Sigmoid colon (tissue), 7 donors: ENCODE measurements at places on chromosomes 13 and 19. TPM values are rescaled to one million over a fixed set of nuclear protein-coding genes. Genes with fewer than 3 reads are reported as not detected.

GRCh38 chr13:38350114-38350617, 515 bp downstream of the UFM1 start:
- H3K27me3 ChIP-seq: no peaks in the 10 kb centered on the region
- peak overlapping the region; percentile 83 for H3K27ac ChIP-seq
- peak overlapping the region; percentile 67 for H3K4me3 ChIP-seq
- H3K4me1 ChIP-seq: peaks cover 17% of the 10 kb centered on the region
- H3K36me3 ChIP-seq: no peaks in the 10 kb centered on the region
- DNase-seq: peak; percentile 78

- no peak overlapping the region for H3K4me3 ChIP-seq
- DNase-seq: no peak
- no peaks in the 10 kb centered on the region for H3K27me3 ChIP-seq
- H3K36me3 ChIP-seq: peaks cover 54% of the 10 kb centered on the region
- no peaks in the 10 kb centered on the region for H3K4me1 ChIP-seq
These were observed 18.6 kb upstream of the ADPRHL1 start for GRCh38 chr13:113471844-113472243.

GRCh38 chr13:22095794-22096193, 424.9 kb downstream of the FGF9 start:
- H3K27ac ChIP-seq: no peak overlapping the region
- H3K4me3 ChIP-seq: no peak overlapping the region
- no peaks in the 10 kb centered on the region for H3K4me1 ChIP-seq
- no peaks in the 10 kb centered on the region for H3K36me3 ChIP-seq
- H3K27me3 ChIP-seq: no peaks in the 10 kb centered on the region

DNA sequence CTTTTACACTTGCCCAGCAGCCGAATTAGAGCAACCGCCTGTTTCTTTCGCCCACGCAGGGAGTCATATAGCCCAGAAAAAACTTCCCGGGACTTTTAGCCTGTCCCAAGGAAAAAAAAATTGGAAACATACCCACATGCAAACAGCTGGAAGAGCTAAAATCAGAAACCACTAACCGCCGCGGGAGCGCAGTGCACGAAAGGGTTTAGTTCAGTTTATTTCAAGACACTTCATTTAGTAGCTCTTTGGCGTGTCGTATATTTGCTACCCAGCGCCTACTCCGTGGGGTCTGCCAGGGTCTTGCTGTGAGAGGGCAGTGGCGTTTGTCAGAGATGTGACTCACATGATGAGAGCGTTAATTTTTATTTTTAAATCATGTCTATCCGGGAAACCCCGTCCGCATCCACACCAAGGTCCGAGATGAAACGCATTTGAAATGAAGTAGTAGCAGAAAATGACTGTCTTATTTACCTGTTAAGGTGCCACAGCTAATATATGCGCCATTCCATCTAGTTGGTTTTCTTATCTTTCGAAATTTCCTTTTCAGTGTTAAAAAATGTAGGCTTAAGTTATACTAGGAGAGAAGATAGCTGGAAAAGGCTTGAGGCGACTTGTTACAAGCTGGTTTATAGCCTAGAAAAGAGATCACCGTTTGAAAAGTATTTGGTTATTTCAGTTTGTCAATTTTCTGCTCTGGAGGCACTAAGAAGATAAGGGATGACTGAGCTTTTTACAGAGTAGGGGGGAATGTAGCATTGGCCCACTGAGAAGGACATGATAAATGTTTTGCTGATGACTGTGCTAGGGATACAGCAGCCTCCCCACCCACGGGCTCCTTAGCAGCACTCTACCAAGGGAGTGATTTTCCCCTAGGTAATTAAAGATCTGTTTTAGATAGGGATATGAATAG, 1.7 kb downstream of the KLF5 start:
- DNase-seq: no peak
- peak overlapping the region; percentile 85 for H3K27ac ChIP-seq
- peak overlapping the region; percentile 87 for H3K4me3 ChIP-seq
- H3K4me1 ChIP-seq: no peaks in the 10 kb centered on the region
- no peaks in the 10 kb centered on the region for H3K36me3 ChIP-seq
- no peaks in the 10 kb centered on the region for H3K27me3 ChIP-seq

DNA sequence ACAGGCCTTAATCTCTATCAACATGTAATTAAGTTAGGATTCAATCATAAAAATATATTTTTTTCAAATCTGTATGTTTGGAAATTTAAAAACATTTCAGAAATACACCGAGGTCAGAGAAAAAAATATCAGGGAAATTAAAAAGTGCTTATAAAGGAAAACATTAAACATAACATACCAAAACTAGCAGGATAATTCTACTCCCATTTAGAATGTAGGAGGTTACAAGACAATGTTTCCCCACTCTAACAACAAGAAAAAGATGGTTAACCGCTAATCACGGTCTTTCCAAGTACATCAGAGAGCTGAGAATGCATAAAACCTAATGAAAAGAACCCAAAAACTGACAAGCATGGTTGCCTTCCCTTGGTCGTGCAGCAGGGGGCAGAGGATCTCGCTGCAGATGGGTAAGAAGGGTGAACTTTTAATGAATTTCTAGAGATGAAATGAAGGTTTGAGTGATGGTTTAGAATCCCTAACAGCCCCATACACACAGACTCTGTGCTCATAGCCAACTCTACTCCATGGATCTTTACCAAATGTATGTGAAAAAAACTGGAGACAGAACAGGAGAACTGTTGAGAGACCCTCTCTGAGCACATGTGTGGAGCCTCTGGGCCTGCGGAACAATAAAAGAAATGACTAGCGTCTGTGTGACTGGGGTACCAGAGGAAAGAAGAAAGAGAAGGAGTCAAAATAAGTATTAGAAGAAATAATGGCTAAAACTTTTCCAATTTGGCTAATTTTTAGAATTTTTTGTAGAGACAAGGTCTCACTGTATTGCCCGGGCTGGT, 51.3 kb upstream of the LSM14A start:
- no peaks in the 10 kb centered on the region for H3K27me3 ChIP-seq
- no peak overlapping the region for H3K4me3 ChIP-seq
- no peak for DNase-seq
- H3K4me1 ChIP-seq: no peaks in the 10 kb centered on the region
- no peaks in the 10 kb centered on the region for H3K36me3 ChIP-seq

- no peaks in the 10 kb centered on the region for H3K4me1 ChIP-seq
- no peak overlapping the region for H3K27ac ChIP-seq
- no peak overlapping the region for H3K4me3 ChIP-seq
- H3K36me3 ChIP-seq: no peaks in the 10 kb centered on the region
- no peaks in the 10 kb centered on the region for H3K27me3 ChIP-seq
These were observed 50.7 kb downstream of the C1QTNF9 start for GRCh38 chr13:24360106-24360505.

The KLK14 gene
- total RNA-seq: not detected

- no peaks in the 10 kb centered on the region for H3K36me3 ChIP-seq
- peak overlapping the region; percentile 81 for H3K27ac ChIP-seq
- peak overlapping the region; percentile 33 for H3K4me3 ChIP-seq
- H3K4me1 ChIP-seq: peaks cover 35% of the 10 kb centered on the region
- no peak for DNase-seq
- no peaks in the 10 kb centered on the region for H3K27me3 ChIP-seq
These were observed 81.2 kb upstream of the WASF3 start for GRCh38 chr13:26476111-26476781.

GRCh38 chr13:74647991-74648390, 513.8 kb upstream of the KLF12 start:
- no peaks in the 10 kb centered on the region for H3K4me1 ChIP-seq
- H3K27me3 ChIP-seq: no peaks in the 10 kb centered on the region
- no peak overlapping the region for H3K4me3 ChIP-seq
- no peaks in the 10 kb centered on the region for H3K36me3 ChIP-seq

The KLK8 gene
- total RNA-seq: not detected

The GPR12 gene
- 0.14 TPM for total RNA-seq

The FAM83E gene
- not detected for total RNA-seq

DNA sequence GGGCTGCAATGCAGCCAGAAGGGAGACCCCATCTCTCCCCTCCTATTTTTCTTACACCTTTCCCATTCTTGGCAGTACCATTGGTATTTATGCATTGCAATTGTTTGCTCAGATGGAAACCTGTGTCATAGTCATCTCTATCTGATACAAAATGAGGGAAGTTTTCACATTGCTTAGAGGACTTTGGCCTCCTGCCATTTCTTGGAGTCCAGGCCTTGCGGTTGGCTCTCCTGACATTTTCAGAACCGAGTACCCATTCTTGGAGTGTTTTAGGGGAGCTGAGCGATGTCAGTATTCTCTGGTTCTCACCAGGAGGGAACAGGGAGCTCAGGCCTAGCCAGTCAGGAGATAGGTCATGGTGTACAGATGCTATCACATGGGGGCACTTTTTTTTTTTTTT, 1.5 kb downstream of the SIN3B start:
- H3K27ac ChIP-seq: no peak overlapping the region
- H3K4me3 ChIP-seq: no peak overlapping the region
- H3K4me1 ChIP-seq: peaks cover 19% of the 10 kb centered on the region
- no peaks in the 10 kb centered on the region for H3K27me3 ChIP-seq

- no peak for DNase-seq
- no peaks in the 10 kb centered on the region for H3K36me3 ChIP-seq
- no peak overlapping the region for H3K27ac ChIP-seq
- H3K27me3 ChIP-seq: no peaks in the 10 kb centered on the region
- H3K4me1 ChIP-seq: no peaks in the 10 kb centered on the region
- H3K4me3 ChIP-seq: no peak overlapping the region
These were observed 814.4 kb downstream of the EFNB2 start for GRCh38 chr13:105721016-105721415.

GRCh38 chr13:79481685-79482052, 714 bp downstream of the NDFIP2 start:
- H3K4me1 ChIP-seq: peaks cover 17% of the 10 kb centered on the region
- H3K36me3 ChIP-seq: no peaks in the 10 kb centered on the region
- H3K27ac ChIP-seq: peak overlapping the region; percentile 77
- DNase-seq: no peak

The PRTN3 gene
- not detected for total RNA-seq

The OR10H1 gene
- total RNA-seq: not detected

DNA sequence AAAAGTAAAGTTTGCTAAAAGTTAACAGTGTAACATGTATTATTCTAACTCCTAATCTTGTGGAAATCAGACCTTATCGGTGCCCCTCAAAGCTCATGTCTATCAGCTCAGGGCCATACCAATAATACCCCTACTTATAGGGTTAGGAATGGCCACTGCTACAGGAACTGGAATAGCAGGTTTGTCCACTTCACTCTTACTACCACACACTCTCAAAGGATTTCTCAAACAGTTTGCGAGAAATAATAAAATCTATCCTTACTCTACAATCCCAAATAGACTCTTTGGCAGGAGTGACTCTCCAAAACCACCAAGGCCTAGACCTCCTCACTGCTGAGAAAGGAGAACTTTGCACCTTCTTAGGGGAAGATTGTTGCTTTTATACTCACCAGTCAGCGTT, 1677.7 kb downstream of the OLFM4 start:
- no peak for DNase-seq
- no peaks in the 10 kb centered on the region for H3K27me3 ChIP-seq
- H3K4me3 ChIP-seq: no peak overlapping the region
- H3K27ac ChIP-seq: no peak overlapping the region

The SIGLEC9 gene
- total RNA-seq: 9.5 TPM

The TRIM13 gene
- 21.6 TPM for total RNA-seq

DNA sequence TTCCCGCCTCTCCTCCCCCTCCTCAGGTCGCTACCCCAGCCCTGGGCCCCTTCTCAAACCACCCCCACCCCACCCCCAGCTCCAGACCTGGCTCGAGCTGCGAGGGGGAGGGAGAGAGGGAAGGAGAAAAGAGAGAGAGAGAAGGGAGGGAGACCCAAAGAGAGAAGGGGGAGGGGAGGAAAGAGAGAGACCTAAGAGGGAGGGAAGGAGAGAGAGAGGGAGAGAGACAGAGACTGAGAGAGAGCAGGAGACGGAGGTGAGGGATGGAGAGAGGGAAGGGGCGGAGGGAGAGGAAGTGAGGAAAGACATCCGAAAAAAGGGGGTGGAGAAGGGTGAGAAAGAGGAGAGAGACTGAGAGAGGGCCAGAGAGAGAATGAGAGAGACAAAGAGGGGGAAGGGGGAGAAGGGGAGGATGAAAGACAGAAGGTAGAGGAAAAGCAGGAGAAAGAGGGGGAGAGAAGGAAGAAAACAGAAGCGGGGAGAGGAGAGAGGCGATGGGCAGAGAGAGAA, 2.0 kb upstream of the SPACA6 start:
- H3K27ac ChIP-seq: peak overlapping the region; percentile 100
- H3K4me3 ChIP-seq: peak overlapping the region; percentile 97
- H3K4me1 ChIP-seq: peaks cover 41% of the 10 kb centered on the region
- no peaks in the 10 kb centered on the region for H3K27me3 ChIP-seq
- H3K36me3 ChIP-seq: peaks cover 20% of the 10 kb centered on the region

The MCEMP1 gene
- 0.41 TPM for total RNA-seq

DNA sequence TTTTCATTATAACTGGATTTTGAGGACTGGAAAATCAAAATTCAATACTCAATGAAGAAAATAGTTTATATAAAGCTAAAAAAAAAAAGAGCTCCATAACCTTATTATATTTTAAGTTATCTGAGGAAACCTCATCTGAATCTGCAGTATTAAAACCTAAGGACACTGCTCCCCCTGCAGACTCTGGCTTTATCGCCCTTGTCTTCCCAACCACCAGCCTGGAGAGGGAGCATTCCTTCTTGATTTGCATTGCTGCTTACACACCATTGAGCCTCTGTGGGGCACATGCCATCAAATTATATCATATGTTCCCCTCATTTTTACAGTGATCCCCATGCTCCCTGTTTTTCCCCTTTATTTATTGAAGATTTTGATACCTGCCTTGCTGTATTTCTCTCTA, 871.4 kb upstream of the GPC6 start:
- H3K4me3 ChIP-seq: no peak overlapping the region
- no peaks in the 10 kb centered on the region for H3K27me3 ChIP-seq
- H3K27ac ChIP-seq: no peak overlapping the region
- no peaks in the 10 kb centered on the region for H3K4me1 ChIP-seq

- H3K36me3 ChIP-seq: no peaks in the 10 kb centered on the region
- H3K4me1 ChIP-seq: no peaks in the 10 kb centered on the region
- no peak overlapping the region for H3K27ac ChIP-seq
- H3K4me3 ChIP-seq: no peak overlapping the region
These were observed 54.1 kb upstream of the SLITRK6 start for GRCh38 chr13:85853161-85853894.

DNA sequence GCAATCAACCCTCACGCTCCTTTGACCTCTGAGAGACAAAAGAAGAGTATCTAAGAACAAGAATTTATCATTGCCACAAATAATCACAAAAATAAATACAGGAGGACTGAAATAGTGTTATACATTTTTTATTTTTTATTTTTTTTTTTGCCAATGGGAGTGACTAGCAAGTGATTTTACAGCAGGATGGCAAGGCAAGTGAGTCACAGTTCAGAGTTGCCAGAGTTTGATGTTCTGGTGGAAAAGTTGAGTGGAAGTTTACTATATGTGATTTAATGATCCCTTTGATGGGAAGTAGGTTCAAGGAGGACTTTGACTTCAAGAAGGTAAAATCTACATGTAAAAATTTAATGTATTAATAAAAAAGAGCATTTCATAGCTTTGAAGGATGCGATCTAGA, 2691.4 kb downstream of the PCDH9 start:
- H3K27ac ChIP-seq: no peak overlapping the region
- H3K4me3 ChIP-seq: no peak overlapping the region
- H3K36me3 ChIP-seq: no peaks in the 10 kb centered on the region
- no peak for DNase-seq

GRCh38 chr13:99652141-99652540, 150.9 kb downstream of the TM9SF2 start:
- H3K27ac ChIP-seq: no peak overlapping the region
- peaks cover 7% of the 10 kb centered on the region for H3K4me1 ChIP-seq
- no peak overlapping the region for H3K4me3 ChIP-seq
- DNase-seq: no peak
- no peaks in the 10 kb centered on the region for H3K36me3 ChIP-seq

The HIPK4 gene
- not detected for total RNA-seq
